ENCODE measurements at places on chromosomes 12 and 14. TPM values are rescaled to one million over a fixed set of nuclear protein-coding genes. Genes with fewer than 3 reads are reported as not detected.

GRCh38 chr12:3020850-3021435 is 56.2 kb upstream of the TSPAN9 start:
- no peak for DNase-seq

IL26 gene
- total RNA-seq, result not detected

GYS2 gene
- not detected for total RNA-seq

KLRC1 gene
- total RNA-seq, result 0.33 TPM

SLC17A8 gene
- not detected for total RNA-seq

TMPO gene
- 26.0 TPM for total RNA-seq

Measured in mammary epithelial cell (primary cell).